ENCODE measurements at places on chromosomes 3 and 15. TPM values are rescaled to one million over a fixed set of nuclear protein-coding genes. Genes with fewer than 3 reads are reported as not detected.

DNA sequence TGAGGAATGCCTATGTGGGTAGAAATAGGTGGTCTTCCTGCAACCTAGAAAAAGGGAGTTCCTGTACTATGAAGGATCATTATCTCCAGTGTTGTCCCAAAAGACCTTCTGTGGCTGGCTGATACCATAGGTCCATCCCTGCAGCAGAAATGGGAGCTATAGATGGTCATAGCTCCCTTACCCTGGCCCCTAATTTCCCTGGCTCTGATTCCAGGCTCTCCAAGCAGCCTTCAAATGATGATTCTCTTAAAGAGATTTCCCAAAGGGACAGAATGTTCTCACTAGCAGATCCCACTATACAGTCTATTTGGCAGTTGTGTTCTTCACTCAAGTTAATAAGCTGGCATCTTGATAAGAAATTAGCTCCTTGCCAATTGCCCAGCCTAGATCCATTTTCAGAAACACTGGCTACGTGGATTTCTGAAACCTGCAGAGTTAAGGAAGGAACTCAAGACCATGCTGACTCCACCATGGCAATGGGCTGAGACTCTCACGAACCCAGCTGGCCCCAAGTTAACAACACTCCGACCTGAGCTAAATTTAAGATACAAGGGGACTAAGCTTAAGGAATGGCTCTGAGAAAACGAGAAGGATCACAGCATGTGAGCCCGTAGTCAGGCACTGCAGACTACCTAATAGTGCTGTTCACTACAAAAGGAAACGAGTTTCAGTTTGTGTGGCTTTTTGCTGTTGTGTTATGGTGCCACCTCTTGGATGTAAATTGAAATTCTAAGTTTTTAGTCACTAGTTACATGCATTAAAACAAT is 11.4 kb downstream of the C15orf40 start:
- peak; percentile 44 for DNase-seq

DNA sequence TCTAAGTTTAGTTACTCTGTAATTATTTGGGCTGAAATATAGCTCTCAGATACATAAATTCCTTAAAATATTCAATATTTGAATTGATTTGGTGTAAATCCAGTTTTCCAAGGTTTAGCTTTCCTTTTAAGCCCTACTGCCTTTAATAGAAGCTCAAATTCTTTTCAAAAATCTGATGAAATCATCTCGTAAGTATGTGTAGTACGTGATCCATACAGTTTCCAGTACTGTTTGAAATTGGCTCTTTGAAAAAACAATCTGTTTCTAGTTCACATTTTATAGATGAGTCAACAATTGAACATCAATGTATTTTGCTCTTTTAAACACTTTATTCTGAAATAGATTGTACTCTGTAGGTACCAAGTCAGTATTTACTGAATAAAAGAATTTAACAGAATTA is 84.2 kb downstream of the LRRC49 start:
- DNase-seq: peak; percentile 77

DNA sequence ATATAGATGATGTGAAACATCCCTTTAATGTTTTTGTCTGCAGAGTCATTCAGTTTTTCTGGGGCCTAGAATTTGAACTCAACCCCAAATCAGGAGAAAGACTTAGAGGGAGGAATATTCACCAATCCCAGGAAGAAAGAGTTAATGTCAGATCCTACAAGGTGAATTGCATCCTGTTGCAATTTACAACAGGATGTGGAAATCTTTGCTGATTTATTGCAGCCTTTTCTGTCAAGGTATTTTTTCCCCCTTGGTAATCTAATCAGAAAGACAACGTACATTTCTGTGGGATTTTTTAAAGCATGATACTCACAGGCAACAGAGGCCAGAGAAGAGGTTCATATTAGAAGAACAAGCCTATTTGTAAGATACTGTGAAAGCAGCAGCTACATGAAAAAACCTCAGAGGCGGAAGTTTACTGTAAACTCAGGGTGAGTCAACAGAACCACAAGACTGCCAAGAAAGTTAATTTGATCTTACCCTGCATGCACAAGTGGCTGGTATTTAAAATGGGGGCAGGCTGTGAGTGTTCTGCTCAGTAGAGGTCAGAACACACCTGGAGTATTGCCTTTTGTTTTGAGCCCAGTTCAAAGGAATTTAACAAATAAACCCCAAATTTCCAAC is 531.9 kb downstream of the AGBL1 start:
- DNase-seq: peak; percentile 72

DNA sequence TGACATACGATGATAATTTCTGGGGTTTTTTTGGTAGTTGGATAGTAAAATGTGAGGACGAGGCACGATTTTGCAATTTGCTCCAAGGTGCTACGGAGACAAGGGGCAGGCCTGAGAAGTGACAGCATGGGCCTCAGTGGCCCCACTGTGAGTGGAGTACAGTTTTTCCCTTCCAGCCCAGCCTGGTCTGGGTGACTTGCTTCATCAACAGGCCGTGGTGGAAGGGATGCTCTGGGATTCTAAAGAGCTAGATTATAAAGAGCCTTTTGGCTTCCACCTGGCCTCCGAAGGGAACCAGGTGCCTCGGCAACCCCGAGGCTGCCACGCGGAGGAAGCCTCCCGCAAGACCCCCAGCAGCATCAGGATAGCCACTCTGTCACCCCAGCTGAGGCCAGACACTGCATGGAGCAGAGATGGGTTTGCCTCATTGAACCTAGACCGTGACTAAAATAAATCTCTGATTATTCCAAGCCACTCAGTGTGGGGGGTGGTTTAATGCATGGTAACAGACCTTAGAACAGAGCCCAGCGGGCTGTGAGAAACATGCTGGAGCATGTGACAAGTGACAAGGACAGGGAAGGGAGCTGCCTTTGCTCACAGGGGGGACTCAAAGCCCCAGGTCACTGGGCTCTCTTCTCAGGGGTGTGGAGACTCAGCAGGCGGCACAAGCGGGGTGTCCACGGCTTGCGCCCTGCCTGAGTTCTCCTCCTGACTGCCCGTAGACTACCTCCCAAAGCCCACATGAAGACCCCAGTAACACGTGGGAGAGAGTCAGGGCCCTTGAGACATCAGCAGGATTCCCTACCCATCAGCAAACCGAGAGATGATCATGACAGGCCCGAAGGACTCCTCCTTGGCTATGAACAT is 22.6 kb upstream of the SLC41A3 start:
- DNase-seq: no peak

DNA sequence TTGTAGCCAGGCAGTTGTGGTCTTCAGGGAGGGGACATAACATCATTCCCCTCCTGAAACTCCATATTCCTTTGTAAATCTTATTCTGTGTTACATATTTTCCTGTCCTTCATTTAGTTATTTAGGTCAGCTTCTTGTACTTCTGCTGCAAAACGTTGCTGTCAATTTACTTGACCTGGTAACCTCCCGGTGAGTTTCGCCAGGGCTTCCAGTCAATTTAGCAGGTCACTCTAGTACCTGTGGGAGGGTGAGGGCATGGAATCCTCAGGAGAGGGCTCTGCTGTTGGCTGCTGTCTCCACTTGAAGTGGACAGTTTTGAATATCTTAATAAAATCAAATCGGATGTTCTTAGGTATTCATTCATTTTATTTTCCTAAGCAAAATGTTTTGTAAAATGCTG is 29.6 kb downstream of the FNDC3B start:
- no peak for DNase-seq

GRCh38 chr15:99951511-99951910 is 218.3 kb upstream of the LYSMD4 start:
- peak; percentile 91 for DNase-seq

- DNase-seq: no peak
Measured at GRCh38 chr3:189698811-189699210, 67.6 kb downstream of the TP63 start.

- DNase-seq: no peak
Measured at GRCh38 chr3:193499136-193499770, 55.4 kb downstream of the ATP13A4 start.

- DNase-seq: peak; percentile 35
Measured at GRCh38 chr3:187063286-187064121, 75.8 kb downstream of the RPL39L start.

DNA sequence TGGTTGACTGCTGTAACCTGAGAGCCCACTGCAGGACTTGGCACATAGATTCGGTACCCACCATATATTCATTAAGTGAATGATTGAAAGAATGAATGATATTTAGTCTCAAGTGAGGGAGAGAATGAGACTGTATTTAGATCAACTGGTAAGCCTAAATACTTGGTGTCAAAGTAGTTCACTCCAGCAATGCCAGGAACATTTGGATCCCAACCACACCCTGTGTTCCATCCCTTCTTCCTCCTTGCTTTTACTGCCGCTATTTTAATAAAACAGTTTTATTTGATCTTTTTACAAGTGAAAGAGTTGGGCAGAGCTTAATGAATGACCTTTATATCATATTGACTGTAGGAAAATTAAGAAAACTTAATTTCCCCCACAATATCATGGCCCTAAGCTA is 473.6 kb upstream of the CBLB start:
- no peak for DNase-seq

DNA sequence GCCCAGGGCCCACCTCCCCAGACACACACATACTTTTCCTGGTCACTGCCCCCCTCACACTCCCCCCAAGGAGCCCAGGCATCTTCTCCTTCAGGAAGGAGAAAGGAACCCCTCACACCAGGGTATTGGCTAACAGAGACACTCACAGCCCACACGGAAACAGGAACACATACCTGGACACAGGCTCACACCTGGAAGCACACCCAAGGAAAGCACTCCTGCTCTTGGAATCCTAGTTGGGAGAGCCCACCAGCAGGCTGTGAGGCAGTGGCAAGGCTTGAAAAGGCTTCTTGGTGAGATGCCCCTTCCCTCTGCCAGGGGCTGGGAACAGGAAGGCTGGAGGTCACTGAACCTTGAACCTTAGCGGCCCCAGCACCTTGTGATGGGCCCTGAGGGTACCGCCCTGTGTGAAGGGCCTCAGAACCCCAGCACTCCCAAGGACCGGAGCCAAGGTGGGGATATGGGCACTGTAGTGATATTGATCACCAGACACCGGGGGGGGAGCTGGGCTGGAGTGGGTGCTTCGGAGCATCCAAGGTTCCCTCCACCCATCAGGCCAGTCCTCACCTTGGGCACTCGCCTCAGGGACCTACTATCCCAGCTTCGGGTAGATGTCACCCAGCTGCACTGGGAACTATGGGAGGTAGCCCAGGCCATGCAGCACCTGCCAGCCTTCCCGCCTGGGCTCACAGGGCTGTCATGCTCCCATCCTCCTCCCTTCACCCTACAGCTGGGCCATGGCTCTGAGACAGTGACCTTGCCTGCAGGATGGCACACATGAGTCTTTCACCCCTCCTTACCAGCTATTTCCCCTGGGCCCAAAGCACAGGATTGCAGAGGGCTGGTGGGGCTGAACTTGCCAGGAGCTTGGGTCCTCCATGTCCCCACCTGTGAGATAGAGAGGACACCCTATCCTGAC is 16.4 kb downstream of the MYL3 start:
- DNase-seq: no peak

GRCh38 chr3:36317915-36318314 is 62.4 kb upstream of the STAC start:
- DNase-seq: no peak

- DNase-seq: no peak
Measured at GRCh38 chr15:100109486-100110035, 232.2 kb downstream of the ADAMTS17 start.

DNA sequence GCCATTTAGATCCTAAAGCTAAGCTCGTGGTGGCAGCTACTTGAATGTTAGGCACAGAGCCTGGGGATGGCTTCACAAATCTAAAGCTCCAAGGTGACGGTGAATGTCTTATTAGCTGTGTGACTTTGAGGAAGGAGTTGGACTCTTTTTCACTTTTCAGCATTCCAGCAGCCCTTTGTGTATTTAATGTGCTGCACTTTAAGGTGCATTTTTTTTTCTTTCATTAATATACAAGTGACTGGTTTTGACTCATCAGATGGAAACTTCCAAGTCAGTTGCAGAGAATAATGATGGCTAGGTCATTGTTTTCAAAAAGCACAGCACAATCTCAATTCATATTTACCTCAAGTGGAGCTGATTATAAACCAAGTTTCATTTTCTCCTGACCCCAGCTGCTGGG is 55.8 kb downstream of the TMED3 start:
- DNase-seq: peak; percentile 59

DNA sequence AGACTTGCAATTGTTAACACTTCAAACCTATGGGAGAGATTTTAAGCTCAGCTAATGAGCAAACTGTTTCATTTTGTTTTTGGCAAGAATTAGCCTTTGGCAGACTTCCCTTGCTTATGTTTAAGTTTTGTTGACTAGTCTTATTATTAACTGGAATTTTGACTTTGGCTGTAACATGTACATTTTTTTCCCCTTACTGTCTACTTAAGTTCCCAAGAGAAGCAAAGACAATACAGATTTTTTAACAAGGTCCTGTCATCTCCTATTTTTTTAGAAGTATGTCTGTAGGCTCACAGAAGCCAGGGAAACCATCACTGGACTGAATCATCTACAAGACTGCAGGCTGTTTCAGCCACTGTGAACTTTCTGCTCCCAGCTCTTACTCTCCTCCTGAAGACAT is 74.3 kb downstream of the DGKG start:
- peak; percentile 95 for DNase-seq

GRCh38 chr15:51331141-51331540 is 7.3 kb downstream of the CYP19A1 start:
- DNase-seq: peak; percentile 55

DNA sequence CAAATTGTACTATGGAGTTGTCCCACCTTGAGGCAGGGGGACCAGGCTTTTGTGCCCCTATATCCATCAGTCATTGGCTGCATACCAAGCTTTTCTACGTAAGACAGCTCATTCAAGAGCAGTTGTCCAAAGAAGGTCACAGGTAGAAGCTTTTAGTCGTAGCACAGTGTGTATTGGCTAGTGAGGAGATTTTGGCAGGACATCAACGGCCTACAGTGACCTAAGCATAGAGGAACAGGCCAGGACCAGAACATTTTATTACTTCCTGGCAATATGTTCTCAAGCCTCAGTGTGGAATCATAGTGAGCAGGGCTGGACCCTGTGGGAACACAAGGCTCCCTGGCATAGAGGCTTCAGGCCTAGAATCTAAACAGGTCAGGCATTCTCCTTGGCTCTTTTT is 105.4 kb upstream of the ANKRD28 start:
- no peak for DNase-seq

DNA sequence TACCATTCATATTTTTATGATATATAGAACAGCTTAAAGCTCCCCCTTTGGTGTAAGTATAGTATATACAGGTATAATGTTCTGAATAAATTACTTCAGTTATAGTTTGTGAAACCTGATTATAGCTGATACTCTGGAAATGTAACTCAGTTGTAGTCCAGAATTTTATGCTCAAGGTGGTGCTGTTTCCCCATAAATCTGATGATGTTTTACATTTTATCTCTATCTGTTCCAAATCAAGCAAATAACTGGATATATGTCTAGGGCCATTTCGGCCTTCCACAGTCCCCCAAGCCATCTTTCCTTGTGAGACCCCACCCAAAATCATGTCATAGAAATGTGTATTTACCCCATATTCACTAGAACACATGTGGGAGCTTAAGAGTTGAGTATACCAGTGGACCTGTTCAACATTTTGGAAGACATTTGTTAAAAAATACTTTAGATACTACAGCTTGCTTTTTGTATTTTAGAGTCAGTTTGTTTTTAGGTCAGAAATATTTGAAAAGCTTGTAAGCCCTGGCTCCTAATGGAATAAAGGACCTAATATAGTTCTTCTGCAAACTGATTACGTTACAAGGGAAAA is 107.1 kb downstream of the ATG7 start:
- DNase-seq: peak; percentile 42

PLSCR2 gene
- total RNA-seq: not detected

REC114 gene
- total RNA-seq: not detected

OR5K2 gene
- total RNA-seq: not detected

APH1B gene
- 18.2 TPM for total RNA-seq

SLC12A6 gene
- 15.8 TPM for total RNA-seq

TMEM266 gene
- total RNA-seq: 0.36 TPM

PRSS50 gene
- total RNA-seq: not detected

TRIM69 gene
- total RNA-seq: 37.2 TPM

CMTM8 gene
- 1.6 TPM for total RNA-seq
